ENCODE measurements at places on chromosomes 2 and 18. TPM values are rescaled to one million over a fixed set of nuclear protein-coding genes. Genes with fewer than 3 reads are reported as not detected.

DNA sequence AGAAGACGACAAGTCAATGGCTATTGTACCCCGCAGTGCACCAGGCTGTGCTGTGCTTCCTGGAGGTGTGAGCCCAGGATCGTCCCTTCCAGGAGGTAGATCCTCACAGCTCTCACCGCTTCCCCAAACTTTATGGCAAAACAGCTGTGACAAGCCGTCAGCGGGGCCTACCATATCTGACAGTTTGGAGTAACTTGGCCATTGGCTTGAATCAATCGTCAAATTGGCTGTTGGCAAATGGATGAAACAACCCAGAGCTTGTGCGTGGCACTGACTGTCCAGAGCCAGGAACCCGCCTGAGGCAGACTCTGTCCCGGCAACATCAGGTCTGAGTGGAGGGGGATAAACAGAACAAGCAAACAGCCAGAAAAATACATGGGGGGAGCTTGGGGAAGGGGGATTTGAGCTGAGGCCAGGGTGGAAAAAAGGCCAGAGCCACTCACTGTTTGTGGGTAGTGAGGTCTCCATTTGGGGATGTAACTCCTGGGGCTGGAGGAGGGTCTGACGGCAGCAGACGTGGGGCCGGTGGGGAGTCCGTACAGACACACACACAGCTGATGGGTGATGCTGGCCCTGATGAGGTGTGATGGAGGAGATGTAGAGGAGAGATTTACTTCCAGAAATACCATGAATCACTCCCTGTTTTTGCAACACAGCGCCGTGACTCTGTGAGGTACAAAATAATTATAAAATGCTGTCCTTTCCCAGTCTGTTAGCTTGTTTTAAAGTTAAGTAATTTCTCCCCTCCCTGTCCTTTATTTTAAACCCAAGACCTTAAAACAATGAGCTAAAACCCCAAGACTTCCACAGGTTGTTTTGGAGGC lies 174.8 kb downstream of the TWIST2 start:
- no peak for DNase-seq
- no peak overlapping the region for H3K4me3 ChIP-seq
- H3K27ac ChIP-seq = no peak overlapping the region

DNA sequence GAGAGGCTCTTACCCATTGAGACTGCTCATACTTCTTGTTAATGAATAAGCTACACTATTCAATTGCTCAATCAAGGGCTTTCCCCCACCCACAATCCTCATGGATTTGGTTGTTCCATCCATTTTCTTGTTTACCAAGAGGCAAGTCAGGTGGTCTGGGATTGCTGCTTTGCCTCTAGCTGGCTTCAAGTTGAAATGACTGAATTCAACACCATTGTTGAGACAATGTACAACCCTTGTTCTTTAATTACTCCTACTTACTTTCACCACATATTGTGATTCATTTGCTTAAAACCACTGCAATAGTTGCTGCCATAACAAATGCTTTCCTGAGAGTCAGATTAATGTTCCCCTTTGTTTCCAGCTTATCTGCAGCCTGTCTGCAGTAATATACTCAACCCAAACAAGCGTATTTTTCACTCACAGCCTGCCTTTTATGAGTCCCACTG lies 532.2 kb downstream of the RIT2 start:
- H3K4me1 ChIP-seq = no peaks in the 10 kb centered on the region
- H3K4me3 ChIP-seq = no peak overlapping the region
- H3K27me3 ChIP-seq = no peaks in the 10 kb centered on the region
- no peaks in the 10 kb centered on the region for H3K36me3 ChIP-seq
- DNase-seq = no peak
- no peak overlapping the region for H3K27ac ChIP-seq

DNA sequence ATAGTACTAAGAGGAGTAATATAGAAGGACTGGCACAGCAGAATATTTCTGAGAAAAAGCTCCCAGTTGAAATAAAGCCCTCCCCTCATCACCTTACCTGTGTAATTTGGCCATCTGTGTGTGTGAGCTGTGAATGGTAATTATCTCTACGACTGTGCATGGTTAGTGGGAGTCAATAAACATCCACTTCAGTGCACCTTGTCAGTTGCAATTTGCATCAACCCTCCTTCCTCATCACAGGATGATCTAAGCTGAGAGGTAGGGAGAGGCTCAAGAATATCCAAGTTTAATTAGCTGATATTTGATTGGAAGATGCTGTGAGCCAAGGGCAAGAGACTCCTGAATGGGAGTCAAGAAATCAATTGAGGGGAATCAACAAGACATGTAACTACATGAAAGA lies 694.9 kb upstream of the KLHL29 start:
- no peaks in the 10 kb centered on the region for H3K36me3 ChIP-seq

GRCh38 chr18:8469544-8470130 lies 139.6 kb upstream of the RAB12 start:
- no peak overlapping the region for H3K4me3 ChIP-seq
- no peaks in the 10 kb centered on the region for H3K36me3 ChIP-seq
- DNase-seq = no peak
- H3K27ac ChIP-seq = no peak overlapping the region
- H3K4me1 ChIP-seq = no peaks in the 10 kb centered on the region

- H3K4me3 ChIP-seq = no peak overlapping the region
- no peaks in the 10 kb centered on the region for H3K36me3 ChIP-seq
- no peak overlapping the region for H3K27ac ChIP-seq
Observed at GRCh38 chr2:188604579-188604978, 312.9 kb downstream of the GULP1 start.

GRCh38 chr2:210288408-210288807 lies 26.6 kb downstream of the MYL1 start:
- no peak overlapping the region for H3K27ac ChIP-seq
- no peaks in the 10 kb centered on the region for H3K4me1 ChIP-seq
- H3K4me3 ChIP-seq = no peak overlapping the region

- H3K4me1 ChIP-seq = peaks cover 21% of the 10 kb centered on the region
- peaks cover 4% of the 10 kb centered on the region for H3K36me3 ChIP-seq
- H3K27me3 ChIP-seq = peaks cover 66% of the 10 kb centered on the region
- no peak for DNase-seq
Observed at GRCh38 chr2:181675254-181675653, 5.1 kb downstream of the NEUROD1 start.

DNA sequence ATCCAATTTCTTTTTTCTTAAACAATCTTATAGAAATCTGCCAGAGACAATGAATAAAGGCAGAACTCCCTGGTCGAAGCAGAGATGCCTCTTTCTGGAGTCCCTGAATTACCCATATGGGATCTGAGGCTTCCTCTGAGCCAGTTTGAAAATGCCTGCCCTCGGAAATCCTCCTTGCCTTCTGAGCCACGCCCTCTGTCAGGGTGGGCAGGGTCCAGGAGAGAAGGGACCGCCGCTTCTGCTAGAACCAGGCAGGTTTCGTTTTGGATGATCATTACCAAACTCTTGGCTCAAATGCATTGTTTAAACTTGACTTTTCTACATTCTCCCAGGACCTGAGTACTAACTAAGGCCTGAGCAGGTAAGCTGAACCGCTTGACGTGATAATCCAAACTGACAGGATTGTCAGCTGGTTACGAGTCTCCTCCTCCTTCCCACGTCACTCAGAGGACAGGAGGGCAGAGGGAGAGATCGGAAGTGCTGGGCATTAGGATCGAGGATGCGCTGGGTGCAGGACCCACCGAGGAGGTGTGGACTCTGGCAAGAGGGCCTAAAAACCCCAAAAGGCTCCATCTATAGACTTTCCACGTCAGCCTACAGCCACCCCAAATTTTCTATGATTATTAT lies 128.4 kb downstream of the KLHL29 start:
- H3K4me3 ChIP-seq = no peak overlapping the region
- peaks cover 20% of the 10 kb centered on the region for H3K27me3 ChIP-seq
- peaks cover 3% of the 10 kb centered on the region for H3K4me1 ChIP-seq
- no peak for DNase-seq
- no peak overlapping the region for H3K27ac ChIP-seq

- no peak overlapping the region for H3K27ac ChIP-seq
- H3K4me1 ChIP-seq = no peaks in the 10 kb centered on the region
- DNase-seq = no peak
- no peak overlapping the region for H3K4me3 ChIP-seq
- H3K36me3 ChIP-seq = peaks cover 42% of the 10 kb centered on the region
Observed at GRCh38 chr2:233468741-233469110, 97.9 kb downstream of the USP40 start.

DNA sequence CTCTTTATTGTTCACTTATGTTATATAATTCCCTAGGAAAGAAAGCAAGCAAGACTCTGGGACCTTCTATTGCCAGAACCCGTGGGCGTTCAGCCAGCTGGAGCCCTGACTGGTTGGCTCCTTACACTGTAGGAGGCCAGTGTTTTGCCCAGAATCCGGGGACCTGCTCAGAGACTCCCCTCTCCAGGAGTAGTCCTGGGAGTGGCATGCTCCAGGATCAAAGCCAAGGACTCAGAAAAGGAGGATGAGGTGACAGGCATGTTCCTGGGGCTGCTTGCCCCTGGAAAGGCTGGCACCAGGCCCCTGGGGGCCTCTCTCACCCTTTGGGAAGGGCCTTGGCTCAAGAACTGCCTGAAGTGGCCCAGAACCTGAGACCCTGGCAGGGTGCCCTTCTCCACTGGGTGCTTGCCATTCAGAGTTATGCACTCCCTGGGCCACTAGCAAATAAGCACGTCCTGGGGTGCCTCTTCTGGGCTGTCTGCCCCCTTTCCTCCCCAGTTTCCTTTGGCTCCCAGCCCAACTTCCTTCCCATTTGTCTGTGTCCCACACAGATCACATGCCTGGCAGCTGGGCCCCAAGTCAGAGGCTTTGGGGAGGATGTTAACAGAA lies 19.6 kb upstream of the KIF3C start:
- no peak for DNase-seq
- no peaks in the 10 kb centered on the region for H3K36me3 ChIP-seq
- H3K27me3 ChIP-seq = peaks cover 2% of the 10 kb centered on the region
- peaks cover 3% of the 10 kb centered on the region for H3K4me1 ChIP-seq

SPHKAP gene
- total RNA-seq = not detected

BOD1L2 gene
- total RNA-seq = not detected

MZT2B gene
- total RNA-seq = 387 TPM

RGPD3 gene
- total RNA-seq = not detected

SLC9A4 gene
- 0.10 TPM for total RNA-seq

ANKRD30BL gene
- not detected for total RNA-seq

DSG1 gene
- total RNA-seq = not detected
